Left renal pelvis (tissue), 4 donors: ENCODE measurements at places on chromosomes 13 and 19. TPM values are rescaled to one million over a fixed set of nuclear protein-coding genes. Genes with fewer than 3 reads are reported as not detected.

DNA sequence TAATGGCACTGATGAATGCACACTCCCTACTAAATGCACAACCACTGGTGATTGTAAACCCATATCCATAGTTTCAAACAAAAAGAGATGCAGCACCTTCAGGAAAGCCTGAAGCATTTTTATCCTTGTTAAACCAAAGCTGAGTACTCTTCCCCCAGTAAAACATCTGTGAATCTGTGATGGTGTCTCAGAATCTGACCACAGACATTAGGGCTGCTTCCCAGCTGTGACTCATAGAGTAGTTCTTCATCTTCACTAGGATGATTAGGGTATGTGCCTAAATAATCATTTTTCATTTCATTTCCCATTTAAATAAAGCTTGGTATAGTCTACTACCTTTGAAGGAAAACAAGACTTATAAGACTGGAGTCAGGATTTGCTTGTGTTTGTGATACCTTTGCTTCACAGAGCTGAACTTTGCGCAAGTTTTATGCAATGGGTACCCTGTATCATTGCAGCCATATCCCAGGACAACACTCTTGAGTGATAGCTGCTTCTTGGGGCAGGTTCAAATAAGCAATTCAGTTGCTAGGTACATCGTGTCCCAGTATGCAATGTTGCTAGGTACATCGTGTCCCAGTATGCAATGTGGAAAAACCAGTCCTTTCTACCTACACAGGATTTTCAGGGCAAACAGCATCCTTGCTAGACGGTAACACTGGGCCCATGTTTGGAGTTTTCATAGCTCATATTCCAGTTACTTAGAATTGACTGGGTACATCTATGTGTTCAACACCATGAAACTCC, 277.1 kb downstream of the IRS2 start:
- DNase-seq: no peak

DNA sequence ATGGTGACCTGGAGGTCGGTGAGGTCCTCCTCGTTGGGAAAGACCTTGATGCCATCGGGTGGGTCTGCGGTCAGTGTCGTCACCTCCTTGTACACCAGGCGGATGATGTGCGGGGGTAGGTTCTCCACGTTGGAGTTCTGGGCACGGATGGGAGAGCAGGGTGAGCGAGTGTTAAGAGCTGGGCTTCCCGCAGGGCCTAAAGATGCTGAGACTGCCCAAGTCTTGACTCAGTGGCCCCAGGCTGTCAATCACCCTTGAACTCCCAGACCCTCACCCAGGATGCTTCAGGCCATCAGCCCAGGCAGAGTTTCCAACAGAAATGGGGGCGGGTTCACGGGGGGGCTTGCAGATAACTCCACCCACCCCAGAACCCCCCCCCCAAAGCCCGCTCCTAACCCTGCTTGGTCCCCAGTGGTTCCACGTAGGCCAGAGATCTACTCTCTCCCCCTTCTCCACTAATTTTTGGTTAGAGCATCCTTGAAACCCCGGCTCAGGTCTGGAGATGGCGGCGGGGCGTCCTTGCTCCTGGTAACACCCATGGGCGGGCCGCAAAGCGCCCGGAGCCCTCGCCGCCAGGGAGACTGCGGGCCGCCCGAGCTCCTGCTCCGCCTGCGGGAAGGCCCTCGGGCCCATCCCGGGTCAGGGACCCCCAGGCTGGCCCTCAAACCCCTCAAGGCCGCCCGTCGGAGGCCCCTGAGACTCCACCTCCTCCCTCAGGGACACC, 600 bp downstream of the UBE2S start:
- DNase-seq: no peak

GRCh38 chr13:74889321-74889720, 592.6 kb downstream of the TBC1D4 start:
- DNase-seq: no peak

ZNF627 gene
- polyA plus RNA-seq: 48.3 TPM

DNA sequence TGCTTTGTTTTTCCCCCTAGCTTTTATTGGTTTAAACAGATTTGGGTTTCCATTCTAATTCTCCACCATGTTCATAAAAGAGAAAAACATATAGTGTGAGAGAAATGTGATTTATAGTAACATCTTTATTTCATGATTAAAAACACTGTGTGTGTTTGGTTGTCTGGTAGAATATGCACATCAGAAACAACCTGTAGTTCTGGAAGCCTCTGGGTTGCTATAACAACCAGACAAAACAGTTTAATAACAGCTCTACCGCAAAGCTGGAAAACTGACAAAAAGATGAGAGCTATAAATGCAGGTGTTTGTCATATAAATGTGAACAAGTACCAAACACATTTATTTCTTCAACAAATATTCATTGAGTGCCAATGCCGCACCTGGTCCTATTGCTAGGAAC, 9.8 kb downstream of the KBTBD6 start:
- DNase-seq: no peak

DNA sequence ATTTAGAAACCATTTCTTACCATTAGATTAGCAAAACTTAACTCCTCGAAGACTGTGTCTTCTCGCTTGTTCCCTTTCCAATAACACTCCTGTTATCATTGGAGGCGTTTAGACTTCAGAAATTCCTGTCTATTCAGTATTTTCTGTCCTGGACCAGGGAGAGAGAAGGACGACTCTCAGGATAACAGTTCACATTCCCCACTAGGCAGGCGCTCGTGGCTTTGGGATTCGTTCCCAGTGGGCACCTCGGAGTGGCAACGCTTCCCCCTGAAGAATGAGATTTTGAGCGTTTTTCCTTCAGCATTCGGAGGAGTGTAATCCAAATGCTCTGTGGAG, 429 bp upstream of the ZNF225 start:
- no peak for DNase-seq

GRCh38 chr13:77719128-77719527, 21.6 kb downstream of the SLAIN1 start:
- no peak for DNase-seq

- DNase-seq: no peak
Measured at GRCh38 chr13:42039457-42039945, 8.9 kb upstream of the DGKH start.

FCAR gene
- polyA plus RNA-seq: 0.67 TPM

GRCh38 chr19:31890230-31890629, 455.2 kb upstream of the ZNF507 start:
- no peak for DNase-seq

DNA sequence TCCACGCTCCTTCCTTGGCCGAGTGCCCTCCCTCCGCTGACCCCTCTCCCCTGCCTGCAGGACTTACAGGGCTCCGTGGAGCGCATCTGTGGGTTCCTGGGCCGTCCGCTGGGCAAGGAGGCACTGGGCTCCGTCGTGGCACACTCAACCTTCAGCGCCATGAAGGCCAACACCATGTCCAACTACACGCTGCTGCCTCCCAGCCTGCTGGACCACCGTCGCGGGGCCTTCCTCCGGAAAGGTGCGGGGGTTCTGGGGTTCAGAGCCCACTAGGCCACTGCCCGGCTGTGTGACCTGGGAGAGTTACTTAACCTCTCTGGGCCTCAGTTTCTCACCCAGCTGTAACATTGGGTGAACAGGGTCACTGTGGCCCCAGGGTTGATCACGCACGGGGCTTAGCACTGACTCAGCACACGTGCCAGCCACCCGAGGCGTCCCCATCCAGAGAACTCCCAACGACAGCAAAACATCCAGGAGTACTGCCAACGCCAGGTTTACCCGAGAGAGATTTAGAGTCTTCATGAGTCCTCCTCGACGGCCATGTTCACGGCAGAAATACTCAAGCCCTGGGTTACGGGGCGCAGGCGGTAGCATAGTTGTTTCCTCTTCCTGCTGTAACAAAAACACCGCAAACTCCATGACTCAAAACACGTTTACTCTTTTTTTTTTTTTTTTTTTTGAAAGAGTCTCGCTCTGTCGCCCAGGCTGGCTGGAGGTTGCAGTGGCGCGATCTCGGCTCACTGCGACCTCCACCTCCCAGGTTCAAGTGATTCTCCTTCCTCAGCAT, 9.7 kb upstream of the SPACA4 start:
- no peak for DNase-seq
